ENCODE measurements at places on chromosomes 7 and 10. TPM values are rescaled to one million over a fixed set of nuclear protein-coding genes. Genes with fewer than 3 reads are reported as not detected.

ANKRD30A gene
- total RNA-seq: not detected

COL26A1 gene
- not detected for total RNA-seq

OR2A7 gene
- 0.33 TPM for total RNA-seq

SLC25A13 gene
- total RNA-seq: 12.7 TPM

NEBL gene
- total RNA-seq: 0.17 TPM

HOXA9 gene
- 0.15 TPM for total RNA-seq

CHAT gene
- not detected for total RNA-seq

CRPPA gene
- total RNA-seq: 1.2 TPM

SORBS1 gene
- 0.17 TPM for total RNA-seq

MAPK8 gene
- total RNA-seq: 44.2 TPM

PILRA gene
- total RNA-seq: 0.15 TPM

CLEC2L gene
- total RNA-seq: 0.17 TPM

PLXDC2 gene
- 2.8 TPM for total RNA-seq

LEP gene
- not detected for total RNA-seq

CLCN1 gene
- total RNA-seq: not detected

ITIH2 gene
- total RNA-seq: not detected

CCNY gene
- total RNA-seq: 52.4 TPM

AZGP1 gene
- total RNA-seq: not detected

KCTD7 gene
- total RNA-seq: 10.9 TPM
